ENCODE measurements at places on chromosomes 11 and 22. TPM values are rescaled to one million over a fixed set of nuclear protein-coding genes. Genes with fewer than 3 reads are reported as not detected.

FGF4 gene
- total RNA-seq, result not detected

RNF121 gene
- total RNA-seq, result 23.0 TPM

TSPAN18 gene
- total RNA-seq, result 129 TPM

KCNJ11 gene
- total RNA-seq, result 17.5 TPM

TOM1 gene
- 68.0 TPM for total RNA-seq

KRTAP5-3 gene
- total RNA-seq, result not detected

TPBGL gene
- total RNA-seq, result 0.16 TPM

VSTM5 gene
- total RNA-seq, result not detected

EFCAB6 gene
- total RNA-seq, result 1.8 TPM

GAL3ST1 gene
- 0.16 TPM for total RNA-seq

SLC22A6 gene
- total RNA-seq, result not detected

MAP6 gene
- 5.7 TPM for total RNA-seq

DNA sequence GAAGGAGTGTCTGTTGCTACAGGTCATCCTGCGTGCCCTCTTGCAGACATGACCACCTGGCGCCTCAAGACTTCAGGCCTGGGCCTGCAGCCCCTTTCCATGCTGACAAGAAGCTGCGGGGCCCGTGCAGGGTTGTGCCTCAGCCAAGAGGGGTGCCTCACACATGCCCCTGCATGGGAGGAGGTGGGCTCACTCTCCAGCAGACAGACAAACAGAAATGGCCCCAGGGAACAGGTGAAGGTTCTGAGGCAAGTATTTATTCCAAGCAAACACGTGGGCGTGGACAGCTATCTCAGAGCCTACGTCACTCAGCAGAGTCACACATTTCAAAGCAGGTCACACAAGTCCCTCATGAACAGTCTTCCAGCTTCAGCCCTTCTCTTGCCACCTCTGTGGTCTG lies 5.9 kb upstream of the SYCE3 start:
- no peak for DNase-seq

- DNase-seq, result no peak
These were observed at the start of gene FGF19 for GRCh38 chr11:69703768-69704507. TSS of gene FGF19 (minus strand) at chr11:69704022. CDS start at chr11:69703876, 146 bp downstream.

DNA sequence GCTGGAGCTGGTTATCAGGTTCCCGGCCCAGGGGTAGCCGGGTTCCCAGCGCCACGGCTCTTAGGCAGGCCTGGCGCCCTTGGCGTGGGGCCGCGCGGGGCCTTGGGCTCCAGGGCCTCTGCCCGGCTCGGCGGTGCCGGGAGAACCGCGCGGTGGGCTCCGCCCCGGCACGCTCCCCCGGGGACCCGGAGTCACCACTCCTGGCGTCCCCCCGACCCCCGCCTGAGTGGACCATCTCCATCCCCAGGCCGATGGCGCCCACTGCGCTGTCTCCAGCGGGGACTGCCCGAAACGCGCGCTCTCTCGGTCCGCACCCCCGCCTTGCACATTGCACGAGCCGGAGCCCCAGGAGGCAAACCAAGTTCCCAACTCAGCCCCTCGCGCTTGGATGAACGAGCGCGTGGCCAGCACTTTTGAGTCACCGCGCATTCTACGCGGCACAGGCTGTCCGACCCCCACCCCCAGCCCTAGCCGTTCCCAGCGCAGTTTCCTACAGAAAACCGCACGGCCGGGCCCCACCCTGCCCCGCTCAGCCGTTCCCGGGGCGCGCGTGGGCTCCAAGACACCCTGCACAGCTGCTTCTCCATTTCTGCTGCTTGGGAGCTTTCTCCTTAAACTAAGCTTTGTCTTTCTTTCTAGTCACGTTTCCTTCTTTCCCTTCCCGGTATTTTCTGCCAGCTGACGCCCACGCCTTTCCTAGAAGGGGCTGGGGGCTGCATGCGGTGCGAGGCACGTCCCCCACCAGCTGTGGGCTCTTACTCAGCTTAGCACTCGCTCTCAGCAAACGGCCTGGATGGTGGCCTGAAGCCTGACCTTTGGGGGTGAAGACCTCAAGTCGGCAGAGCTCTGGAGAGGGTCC lies 650 bp upstream of the CHID1 start:
- peak; percentile 50 for DNase-seq

DNA sequence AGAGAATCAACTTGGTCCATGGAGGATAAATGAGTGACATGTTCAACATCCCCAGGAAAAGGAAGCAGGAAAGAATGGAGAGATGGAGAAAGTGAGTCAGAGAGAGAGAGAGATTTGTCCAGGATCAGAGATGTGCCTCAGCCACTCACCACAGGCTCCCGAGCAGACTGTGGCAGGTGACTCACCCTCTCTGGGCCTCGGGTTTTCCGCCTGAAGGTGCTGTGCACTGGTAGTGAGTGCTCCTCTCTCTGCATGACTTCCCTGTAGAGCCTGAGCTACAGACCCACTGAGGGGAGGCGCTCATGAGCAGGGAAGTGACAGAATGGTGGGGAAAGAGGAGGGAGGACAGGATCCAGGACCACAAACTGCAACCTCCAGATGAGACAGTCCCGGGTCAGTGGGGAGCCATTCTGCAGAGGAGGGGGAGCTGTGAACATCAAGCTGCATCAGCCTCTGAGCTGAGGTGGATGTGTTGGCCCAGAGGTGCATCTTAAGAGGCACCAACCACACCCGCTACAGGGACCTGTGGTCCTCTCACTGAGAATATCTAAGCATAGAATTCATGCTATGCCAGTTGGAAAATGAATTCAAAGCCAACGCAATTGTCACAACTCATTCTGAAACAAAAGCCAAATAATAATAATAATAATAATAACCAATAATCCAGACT lies 433.4 kb downstream of the BRD1 start:
- DNase-seq, result no peak

- no peak for DNase-seq
These were observed 22.8 kb downstream of the OTUB1 start for GRCh38 chr11:64008914-64009633.

GRCh38 chr11:67522844-67523555 lies at the start of gene CABP2:
TSS of gene CABP2 (minus strand) at chr11:67523446. CDS start at chr11:67523326, 120 bp downstream.
- DNase-seq, result no peak

DNA sequence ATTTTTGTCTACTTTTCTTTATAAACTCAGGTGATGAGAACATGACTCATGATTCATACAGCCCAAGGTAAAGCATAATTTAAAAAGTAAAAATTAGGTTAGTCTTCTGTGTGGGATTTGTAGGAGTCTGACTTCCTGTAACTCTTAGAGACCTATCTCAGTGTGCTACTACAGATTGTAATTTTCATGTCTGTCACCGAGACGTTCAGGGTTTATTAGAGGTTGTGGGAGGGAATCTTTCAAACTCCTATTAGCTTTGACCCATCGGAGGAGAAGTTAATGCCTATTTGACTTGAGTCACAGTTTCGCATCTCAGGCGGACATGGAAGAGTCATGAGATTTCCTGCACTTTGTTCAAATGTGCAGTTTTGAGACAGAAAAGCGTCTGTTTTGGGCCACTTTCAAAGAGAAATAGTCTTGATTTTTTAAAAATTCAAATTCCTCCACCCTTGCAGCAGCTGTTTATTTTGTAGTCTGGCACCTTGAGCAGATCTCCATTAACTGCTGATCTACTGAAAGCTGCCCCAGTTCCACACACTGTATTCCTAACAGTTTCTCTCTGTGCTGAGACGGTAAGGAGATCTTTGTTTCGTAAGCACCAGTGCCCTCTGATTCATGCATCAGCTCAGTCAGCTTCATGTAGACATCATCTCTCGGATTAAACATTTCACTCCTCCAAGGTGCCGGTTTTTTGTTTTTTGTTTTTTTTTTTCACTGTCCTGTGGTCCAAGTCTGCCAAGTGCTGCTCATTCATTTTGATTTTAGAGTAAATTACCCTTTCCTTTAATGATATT lies 24.3 kb downstream of the ALKBH3 start:
- DNase-seq, result no peak

- no peak for DNase-seq
These were observed 35.3 kb upstream of the FZD4 start for GRCh38 chr11:86990515-86990914.

DNA sequence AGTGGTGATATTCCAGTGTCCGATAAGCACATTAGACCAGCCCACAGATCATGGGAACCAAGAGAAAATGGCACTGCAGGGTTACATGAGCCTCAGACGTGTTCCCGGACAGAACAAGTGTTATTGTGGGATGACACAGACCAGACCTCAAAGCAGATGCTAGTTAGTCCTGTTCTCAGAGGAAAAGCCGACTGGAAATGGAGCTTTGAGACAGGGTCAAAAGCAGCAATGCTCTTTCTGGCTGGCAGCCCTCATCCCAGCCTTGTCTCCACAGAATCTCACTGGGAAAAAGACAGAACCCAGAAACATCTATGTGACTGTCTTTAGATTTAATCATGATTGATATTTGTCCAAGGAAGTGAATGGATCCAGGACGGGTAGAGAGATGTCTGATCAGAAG lies 506.8 kb downstream of the INSC start:
- DNase-seq, result no peak

GRCh38 chr11:82771781-82772180 lies 38.1 kb upstream of the FAM181B start:
- DNase-seq, result no peak

GRCh38 chr11:34191578-34191977 lies 86.1 kb downstream of the NAT10 start:
- no peak for DNase-seq

DNA sequence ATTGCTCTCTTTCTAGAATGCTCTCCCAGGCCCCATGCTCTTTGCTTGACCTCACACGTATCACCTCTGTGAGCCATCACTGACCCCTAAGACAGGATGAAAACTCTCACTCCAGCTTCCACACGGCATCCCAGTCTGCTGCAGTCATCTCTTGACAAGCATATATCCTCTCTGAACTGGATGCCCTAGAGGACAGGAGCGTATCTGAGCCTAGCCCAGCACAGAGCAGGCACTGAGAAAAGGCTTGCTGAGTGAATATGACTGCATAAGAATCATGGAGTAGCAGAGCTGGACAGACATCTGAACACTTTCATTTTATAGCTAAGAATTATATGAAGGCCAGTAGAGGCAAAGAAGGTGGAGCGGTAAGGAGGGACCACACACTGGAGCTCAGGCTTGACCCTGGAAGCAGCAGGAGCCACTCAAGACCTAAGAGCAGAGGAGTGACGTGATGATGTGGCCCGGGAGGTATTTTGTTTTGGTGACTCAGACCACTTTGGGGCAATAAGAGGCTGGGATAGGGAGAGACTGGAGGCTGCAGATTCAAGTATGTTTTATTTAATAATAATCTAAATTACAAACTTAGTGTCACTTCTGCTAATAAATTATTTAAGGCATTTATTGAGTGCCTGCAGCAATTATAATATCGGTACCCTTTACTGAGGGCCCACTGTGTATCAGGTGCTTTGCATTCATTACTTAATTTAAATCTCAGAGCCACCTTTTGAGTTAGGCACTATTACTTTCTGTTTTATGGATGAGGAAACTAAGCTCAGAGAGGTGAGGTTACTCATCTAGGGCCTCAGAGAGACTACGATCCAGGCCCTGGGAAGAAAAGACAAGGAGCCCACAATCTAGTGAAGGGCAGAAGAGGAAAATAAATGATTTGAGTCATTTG lies 42.6 kb downstream of the MAP6 start:
- no peak for DNase-seq

DNA sequence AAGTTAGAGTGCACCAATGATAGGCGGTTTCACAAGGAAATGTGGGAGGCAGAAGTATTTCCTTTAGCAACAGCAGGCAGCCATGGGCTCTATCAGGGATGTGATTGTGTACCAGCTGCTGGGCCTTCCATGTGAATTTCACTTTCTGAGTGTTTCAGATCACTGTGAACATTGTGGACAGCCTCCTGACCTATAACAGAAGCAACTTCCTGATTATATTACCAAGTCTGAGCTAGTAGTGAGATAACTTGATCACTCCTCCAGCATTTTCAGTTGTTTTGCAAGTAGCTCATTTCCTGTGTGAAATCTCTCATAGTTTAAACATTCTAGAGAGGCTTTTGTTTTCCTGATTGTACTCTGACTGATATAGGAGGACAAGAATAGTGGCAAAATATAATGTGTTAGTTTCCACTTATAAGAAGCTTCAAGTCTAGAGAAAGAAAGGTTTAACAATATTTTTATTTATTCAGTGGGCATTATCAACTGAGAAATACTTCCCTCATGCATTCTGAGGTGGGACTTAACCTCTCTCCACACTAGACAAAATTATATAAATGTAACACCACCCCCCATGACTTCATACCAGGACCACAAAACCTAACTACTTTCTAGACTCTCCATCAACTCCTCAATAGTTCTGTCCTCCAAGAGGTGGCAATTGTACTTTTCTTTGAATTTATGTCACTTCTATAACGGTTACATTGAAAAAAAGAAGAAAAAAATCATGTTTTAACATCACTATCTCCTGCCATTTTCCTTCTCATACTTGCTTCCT lies 184.2 kb upstream of the LUZP2 start:
- no peak for DNase-seq

- DNase-seq, result no peak
These were observed 5.0 kb upstream of the UVRAG start for GRCh38 chr11:75809991-75810390.

GRCh38 chr11:115162919-115163318 lies 341.3 kb downstream of the CADM1 start:
- DNase-seq, result no peak

All from left ventricle myocardium inferior (tissue), 1 donor.